ENCODE measurements at places on chromosomes 12 and 14.

- DNase-seq, result peak; percentile 77
Observed at GRCh38 chr14:73713803-73714655, at the start of gene PNMA1. Gene PNMA1, minus strand, starts transcription at chr14:73714384. Its CDS starts 745 bp downstream, at chr14:73713639.

DNA sequence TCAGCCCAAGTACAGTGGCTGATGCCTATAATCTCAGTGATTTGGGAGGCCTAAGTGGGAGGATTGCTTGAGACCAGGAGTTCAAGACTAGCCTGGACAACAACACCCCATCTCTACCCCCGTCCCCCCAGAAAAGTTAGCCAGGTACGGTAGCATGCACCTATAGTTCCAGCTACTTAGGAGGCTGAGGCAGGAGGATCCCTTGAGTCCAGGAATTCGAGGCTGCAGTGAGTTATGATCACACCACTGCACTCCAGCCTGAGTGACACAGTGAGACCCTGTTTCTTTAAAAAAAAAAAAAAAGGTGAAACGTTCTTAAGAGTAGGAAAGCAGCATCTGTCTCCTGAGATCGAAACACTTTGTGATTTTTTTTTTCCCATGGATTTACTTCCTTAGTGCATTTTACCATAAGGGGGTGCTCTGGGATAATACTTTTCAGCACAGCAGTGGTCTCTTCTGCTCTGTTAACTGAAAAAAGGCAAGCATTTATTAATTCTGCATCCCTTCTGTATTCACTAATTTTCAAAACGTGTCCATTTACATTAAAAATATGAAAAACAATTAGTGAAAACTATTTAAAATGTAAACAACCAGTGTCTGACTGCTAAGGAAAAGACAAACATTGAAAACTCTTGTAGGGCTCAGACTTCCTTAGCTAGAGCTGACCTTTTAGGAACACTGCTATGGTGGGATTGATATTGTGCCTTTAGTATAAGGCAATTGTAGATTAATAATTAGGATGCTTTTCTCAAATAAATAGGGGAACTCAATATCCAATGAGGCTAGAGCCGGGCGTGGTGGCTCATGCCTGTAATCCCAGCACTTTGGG is 31.2 kb upstream of the USP44 start:
- peak; percentile 46 for DNase-seq

GRCh38 chr12:117890644-117891043 is 78.1 kb downstream of the KSR2 start:
- no peak for DNase-seq

GRCh38 chr14:58987591-58987990 is 200.9 kb upstream of the DAAM1 start:
- no peak for DNase-seq
